Transverse colon (tissue), 4 donors: ENCODE measurements at places on chromosomes 2 and 18. TPM values are rescaled to one million over a fixed set of nuclear protein-coding genes. Genes with fewer than 3 reads are reported as not detected.

The CCL20 gene
- 4.5 TPM for total RNA-seq

The EDAR gene
- total RNA-seq = not detected

DNA sequence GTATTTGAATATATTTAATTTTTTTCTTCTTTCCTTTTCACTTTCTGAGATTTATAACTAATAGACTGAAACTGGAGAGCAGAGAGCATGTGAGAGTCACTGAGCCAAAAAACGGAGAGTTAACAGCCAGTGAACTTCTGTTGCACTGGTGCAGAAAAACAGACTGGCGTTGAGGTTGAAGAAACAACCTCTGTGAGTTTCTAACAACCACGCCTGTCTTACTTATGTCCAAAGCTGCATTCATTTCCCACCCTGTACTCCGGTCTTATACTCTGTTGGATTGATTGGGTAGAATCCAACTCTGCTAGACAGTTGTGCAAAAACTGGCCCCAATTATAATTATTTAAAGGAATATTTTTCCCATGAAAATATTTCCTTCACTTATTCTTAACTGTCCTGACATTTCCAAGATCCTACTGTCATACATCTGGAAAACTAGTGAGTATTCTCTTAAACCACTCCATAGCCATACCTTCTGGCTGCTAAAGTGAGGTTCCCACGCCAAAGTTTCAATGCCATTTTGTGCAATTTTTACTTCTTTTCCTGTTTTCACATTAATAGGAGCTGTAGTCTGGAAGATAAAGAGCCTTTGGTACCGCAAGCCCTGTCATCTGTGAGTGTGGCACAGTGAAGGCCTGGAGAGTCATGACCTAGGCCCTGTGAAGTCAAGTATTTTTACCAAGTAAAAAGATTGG is 9.4 kb downstream of the CYP1B1 start:
- DNase-seq = no peak
- H3K27ac ChIP-seq = no peak overlapping the region
- H3K27me3 ChIP-seq = no peaks in the 10 kb centered on the region
- no peaks in the 10 kb centered on the region for H3K4me1 ChIP-seq
- no peaks in the 10 kb centered on the region for H3K36me3 ChIP-seq

DNA sequence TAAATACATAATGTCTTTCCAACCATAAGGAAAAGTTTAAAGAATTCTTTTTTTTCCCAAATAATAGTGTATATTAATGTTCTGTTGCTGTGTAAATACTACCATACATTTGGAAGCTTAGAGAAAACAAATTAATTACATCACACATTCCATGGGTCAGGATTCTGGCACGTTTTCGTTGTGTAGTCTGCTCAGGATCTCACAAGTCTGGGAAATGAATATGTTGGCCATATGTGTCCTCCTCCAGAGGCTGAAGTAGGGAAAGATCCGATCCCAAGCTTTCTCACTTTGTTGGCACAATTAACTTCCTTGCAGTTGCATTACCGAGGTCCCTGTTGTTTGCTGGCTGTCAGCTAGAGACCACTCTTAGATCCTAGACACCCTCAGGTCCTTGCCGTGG is 83.9 kb downstream of the RPRM start:
- H3K4me3 ChIP-seq = no peak overlapping the region
- H3K27ac ChIP-seq = no peak overlapping the region
- DNase-seq = no peak
- no peaks in the 10 kb centered on the region for H3K4me1 ChIP-seq

The KCNJ13 gene
- not detected for total RNA-seq

- no peaks in the 10 kb centered on the region for H3K4me1 ChIP-seq
- no peak for DNase-seq
- H3K27ac ChIP-seq = no peak overlapping the region
- no peaks in the 10 kb centered on the region for H3K36me3 ChIP-seq
Measured at GRCh38 chr18:52948868-52949444, 609.0 kb downstream of the DCC start.

The DLGAP1 gene
- 2.7 TPM for total RNA-seq

DNA sequence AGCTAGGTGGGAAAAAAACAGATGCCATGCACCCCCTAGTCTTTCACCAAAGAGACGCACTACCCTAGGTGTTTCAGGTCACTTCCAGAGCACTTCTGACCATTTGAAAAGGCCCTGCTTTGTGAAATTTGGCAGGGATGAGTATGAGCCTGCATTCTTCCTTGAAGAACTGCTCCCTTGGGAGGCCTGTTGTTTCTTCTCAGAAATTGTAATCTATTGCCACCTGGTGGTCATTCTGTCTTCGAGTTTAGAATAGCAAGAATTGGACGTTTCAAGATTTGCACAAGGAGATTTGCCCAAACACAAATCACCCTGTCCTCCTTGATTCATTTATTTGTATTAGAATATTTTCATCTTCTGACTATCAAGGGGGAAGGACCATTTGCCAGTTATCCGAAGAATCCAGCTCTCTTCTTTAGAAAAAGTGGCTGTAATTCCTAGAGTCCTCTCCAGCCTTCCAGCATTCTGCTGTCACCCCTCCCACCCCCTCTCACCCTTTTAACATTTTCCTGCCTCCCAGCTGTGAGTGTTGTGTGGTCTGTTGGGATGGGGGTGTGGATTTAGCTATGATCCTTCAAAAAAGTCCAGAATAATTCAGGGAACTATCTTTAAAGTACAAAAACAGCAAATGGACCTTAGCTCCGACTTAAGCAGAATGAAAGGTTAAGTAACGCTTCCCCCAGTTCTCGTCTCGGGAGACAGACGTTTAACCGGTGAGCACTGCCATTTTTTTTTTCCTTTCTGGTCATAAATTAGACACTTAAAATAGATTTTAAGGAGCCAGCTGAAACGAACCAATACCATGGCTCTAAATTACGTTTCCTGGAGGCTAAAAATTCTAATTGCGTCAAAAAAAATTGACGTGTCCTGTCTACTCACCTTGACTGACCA is 3.7 kb upstream of the GAD1 start:
- H3K27ac ChIP-seq = no peak overlapping the region
- peaks cover 55% of the 10 kb centered on the region for H3K27me3 ChIP-seq
- peaks cover 31% of the 10 kb centered on the region for H3K4me1 ChIP-seq
- no peak overlapping the region for H3K4me3 ChIP-seq
- no peaks in the 10 kb centered on the region for H3K36me3 ChIP-seq

GRCh38 chr2:227106845-227107759 is 56.9 kb downstream of the COL4A4 start:
- no peak overlapping the region for H3K27ac ChIP-seq
- no peaks in the 10 kb centered on the region for H3K27me3 ChIP-seq
- no peaks in the 10 kb centered on the region for H3K36me3 ChIP-seq
- H3K4me3 ChIP-seq = no peak overlapping the region
- DNase-seq = peak; percentile 53

- H3K4me1 ChIP-seq = no peaks in the 10 kb centered on the region
- no peaks in the 10 kb centered on the region for H3K27me3 ChIP-seq
- DNase-seq = no peak
- no peaks in the 10 kb centered on the region for H3K36me3 ChIP-seq
- no peak overlapping the region for H3K4me3 ChIP-seq
Measured at GRCh38 chr2:133682906-133683305, 114.6 kb upstream of the NCKAP5 start.

DNA sequence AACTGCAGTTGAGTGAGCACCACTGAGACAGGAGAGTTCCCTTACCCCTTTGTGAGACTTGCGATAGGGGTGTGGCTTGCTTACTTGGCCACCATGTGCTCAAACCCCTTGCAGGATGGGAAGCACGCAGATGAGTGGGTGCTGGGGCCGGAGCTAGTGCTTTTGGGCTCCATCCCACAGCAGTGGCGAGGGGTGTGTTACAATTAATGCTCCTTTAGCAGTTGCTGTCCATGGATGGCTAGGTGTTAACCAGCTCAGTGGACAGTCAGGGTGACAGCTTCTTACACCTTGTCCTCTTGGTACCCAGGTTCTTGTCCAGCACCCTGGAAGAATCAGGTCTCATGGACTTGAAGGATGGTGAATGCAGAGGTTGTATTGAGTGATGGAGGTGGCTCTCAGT is 103.9 kb downstream of the SH3RF3 start:
- no peaks in the 10 kb centered on the region for H3K27me3 ChIP-seq
- DNase-seq = no peak
- no peaks in the 10 kb centered on the region for H3K36me3 ChIP-seq
- H3K27ac ChIP-seq = no peak overlapping the region
- H3K4me1 ChIP-seq = peaks cover 3% of the 10 kb centered on the region
- H3K4me3 ChIP-seq = no peak overlapping the region

GRCh38 chr2:238139196-238140039 is 950 bp downstream of the KLHL30 start:
- peaks cover 5% of the 10 kb centered on the region for H3K27me3 ChIP-seq
- no peak overlapping the region for H3K27ac ChIP-seq
- peaks cover 34% of the 10 kb centered on the region for H3K4me1 ChIP-seq
- no peaks in the 10 kb centered on the region for H3K36me3 ChIP-seq

GRCh38 chr2:120976501-120977307 is 241.0 kb downstream of the GLI2 start:
- no peak for DNase-seq
- H3K4me1 ChIP-seq = no peaks in the 10 kb centered on the region
- H3K27me3 ChIP-seq = no peaks in the 10 kb centered on the region

DNA sequence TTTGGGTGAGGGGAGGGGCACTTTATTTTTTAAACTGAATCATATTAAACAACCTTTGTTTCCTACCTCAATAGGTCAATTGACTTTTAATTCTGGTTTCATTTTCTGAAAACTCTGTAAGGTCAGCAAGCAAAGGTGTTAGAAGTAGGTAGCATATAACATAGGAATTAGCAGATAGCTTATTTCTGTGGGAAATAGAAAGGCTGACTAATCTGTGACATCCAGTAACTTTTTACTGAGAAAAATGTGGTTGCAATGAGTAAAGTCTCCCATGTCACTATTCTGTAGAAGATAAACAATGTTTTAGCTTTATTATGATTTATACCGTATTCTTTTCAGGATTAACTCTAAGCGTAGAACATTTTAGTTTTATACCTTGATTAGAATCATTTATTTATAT is 240.4 kb downstream of the PLCL1 start:
- no peaks in the 10 kb centered on the region for H3K27me3 ChIP-seq
- no peak for DNase-seq
- H3K4me1 ChIP-seq = no peaks in the 10 kb centered on the region
- H3K27ac ChIP-seq = no peak overlapping the region
- H3K36me3 ChIP-seq = no peaks in the 10 kb centered on the region
- H3K4me3 ChIP-seq = no peak overlapping the region

- H3K27ac ChIP-seq = no peak overlapping the region
Measured at GRCh38 chr2:190207930-190208329, 111.7 kb downstream of the HIBCH start.

- no peaks in the 10 kb centered on the region for H3K4me1 ChIP-seq
- no peak overlapping the region for H3K27ac ChIP-seq
- H3K36me3 ChIP-seq = no peaks in the 10 kb centered on the region
- no peak for DNase-seq
- peaks cover 6% of the 10 kb centered on the region for H3K27me3 ChIP-seq
- no peak overlapping the region for H3K4me3 ChIP-seq
Measured at GRCh38 chr18:79819064-79819967, 21.6 kb downstream of the KCNG2 start.

DNA sequence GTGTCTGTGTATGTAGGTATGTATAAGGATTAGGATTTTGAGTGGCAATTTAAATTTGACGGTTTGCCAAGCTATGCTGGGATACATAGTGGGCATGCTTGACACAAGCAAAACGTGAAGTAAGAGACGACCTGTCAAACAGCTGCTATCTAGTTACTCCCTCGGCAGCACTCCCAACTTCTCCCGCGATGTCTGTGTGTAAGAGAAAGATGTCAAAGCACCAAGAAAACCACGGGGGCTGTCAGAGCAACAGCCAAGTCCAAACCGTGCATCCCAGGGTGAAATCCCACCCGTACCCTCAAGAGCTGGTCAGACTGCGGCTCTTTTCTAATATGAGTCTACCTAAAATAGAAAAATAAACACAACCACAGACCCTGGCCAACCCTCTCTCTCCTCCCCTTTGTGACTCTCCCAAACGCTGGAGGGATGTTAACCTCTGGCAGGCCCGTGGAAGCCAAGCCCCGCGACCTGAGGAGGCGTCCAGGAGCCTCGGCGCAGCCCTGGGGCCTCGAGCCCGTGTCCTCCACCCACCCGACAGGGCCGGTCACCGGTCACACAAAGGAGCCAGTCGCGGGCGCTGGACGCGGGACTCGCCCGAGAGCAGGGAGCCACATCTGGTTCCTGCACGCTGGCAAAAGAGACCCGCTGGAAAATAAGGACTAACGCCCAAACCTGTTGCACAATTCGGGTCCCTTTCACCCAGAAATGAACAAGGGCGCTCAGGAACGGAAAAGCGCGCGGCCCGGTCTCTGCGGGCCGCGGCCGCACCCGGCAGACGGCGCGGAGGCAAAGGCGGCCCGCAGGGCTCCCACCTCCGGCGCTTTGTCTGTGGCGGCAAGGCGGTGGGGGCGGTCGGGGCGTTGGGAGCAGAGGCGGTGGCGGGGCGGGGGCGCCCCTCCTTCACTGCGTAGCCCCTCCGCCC is 925 bp downstream of the SESTD1 start:
- H3K4me1 ChIP-seq = peaks cover 9% of the 10 kb centered on the region
- DNase-seq = peak; percentile 41
- no peaks in the 10 kb centered on the region for H3K27me3 ChIP-seq
- H3K4me3 ChIP-seq = peak overlapping the region; percentile 91
- no peaks in the 10 kb centered on the region for H3K36me3 ChIP-seq

The SYT4 gene
- total RNA-seq = not detected

DNA sequence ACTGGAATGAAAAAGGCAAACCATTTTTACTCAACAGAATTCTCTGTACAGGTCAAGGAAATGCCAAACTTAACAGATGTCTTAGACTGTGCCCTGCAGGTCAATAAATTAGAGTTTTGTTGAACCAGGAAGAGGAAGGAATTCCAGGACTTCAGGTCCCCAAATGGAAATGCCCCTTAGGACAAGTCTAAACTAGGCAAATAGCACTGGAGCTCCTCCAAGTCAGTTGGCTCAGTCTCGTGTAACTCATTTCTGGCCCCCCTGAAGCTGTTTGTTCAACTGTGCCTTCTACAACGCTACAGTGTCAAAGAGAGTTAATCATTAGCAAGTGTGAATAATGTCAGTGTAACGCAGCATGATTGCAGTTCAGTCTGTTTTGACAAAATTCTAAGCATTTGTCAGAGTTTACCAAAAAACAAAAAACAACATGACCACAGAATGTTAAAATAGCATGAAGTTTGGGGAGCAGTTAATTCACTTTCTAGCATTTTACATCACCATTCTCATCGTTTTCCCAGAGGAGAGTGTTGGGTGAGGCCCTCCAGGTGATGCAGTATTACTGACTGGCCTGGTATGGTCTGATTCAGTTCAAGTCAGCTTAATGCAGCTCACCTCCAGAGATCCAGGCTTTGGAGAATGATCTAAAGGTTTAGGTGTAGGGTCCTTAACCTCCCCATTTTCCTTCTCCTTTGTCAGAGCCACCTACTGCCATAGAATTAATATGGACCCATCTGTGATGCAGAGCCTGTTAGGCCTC is 108.1 kb downstream of the AQP4 start:
- H3K27me3 ChIP-seq = no peaks in the 10 kb centered on the region
- no peak overlapping the region for H3K4me3 ChIP-seq
- H3K27ac ChIP-seq = no peak overlapping the region
- no peaks in the 10 kb centered on the region for H3K4me1 ChIP-seq

DNA sequence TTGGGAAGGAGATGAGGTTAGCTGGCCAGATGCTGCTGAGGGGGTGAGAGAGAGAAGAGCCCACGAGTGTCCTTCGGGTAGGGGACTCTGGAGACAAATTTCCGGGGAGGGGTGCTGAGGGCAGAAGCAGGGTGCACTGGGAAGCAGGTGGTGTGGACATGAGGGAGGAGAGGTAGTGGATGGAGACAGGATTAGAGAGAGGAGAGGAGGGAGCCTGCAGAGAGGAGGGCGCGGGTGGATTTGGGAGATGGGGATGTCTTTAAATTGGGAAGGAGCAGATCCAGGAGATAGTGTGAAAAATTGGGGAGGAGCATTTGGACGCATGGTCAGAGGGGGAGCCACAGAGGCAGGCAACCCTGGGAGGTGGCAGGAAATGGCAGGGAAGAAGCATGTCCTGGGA is 154.7 kb downstream of the DYSF start:
- no peaks in the 10 kb centered on the region for H3K4me1 ChIP-seq
- no peaks in the 10 kb centered on the region for H3K27me3 ChIP-seq
- H3K36me3 ChIP-seq = no peaks in the 10 kb centered on the region
- no peak overlapping the region for H3K4me3 ChIP-seq
- no peak for DNase-seq

The ZSWIM2 gene
- total RNA-seq = not detected
